ENCODE measurements at places on chromosomes 4 and X.

- DNase-seq: no peak
These were observed 25.1 kb downstream of the RASGEF1B start for GRCh38 chr4:81446634-81447033.

DNA sequence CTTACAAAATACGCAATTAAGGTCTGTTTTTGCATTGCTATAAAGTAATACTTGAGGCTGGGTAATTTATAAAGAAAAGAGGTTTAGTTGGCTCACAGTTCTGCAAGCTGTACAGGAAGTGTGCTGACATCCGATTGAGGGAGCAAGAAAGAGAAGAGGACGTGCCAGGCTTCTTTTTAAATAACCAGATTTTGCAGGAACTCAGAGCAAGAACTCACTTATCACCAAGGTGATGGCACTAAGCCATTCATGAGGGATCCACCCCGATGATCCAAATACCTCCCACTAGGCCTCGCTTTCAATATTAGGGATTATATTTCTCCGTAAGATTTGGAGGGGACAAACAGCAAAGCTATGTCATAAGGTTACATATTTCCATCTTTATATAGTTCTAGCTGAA, 456.7 kb downstream of the GLUD2 start:
- no peak for DNase-seq

DNA sequence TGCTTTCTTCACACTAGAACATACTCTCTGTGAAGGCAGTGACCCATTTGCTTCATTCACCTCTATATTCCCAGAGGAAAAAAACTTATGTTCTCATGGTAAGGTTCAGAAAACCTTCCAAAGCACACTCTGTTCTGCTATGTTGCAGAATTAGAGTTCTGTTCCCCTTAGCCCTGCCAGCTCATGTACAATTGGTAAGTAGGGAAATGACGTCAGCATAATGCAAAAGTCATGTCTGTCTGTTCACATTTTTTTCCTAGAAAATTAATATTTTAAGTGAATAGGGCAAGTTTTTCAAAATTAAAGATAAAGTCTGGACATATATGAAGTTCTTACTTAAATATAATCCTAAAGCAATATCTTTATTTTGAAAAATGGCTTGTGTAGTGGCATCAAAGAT, 443.6 kb downstream of the GALNTL6 start:
- DNase-seq: no peak

- no peak for DNase-seq
These were observed 160.1 kb downstream of the RBMX2 start for GRCh38 chrX:130561930-130562329.

GRCh38 chrX:21384178-21384577, 10.0 kb downstream of the CNKSR2 start:
- DNase-seq: no peak

GRCh38 chrX:53050841-53051240, 2.3 kb downstream of the GPR173 start:
- no peak for DNase-seq

GRCh38 chr4:112509243-112510141, 6.5 kb downstream of the NEUROG2 start:
- no peak for DNase-seq

- DNase-seq: no peak
These were observed 483.5 kb downstream of the ARAP2 start for GRCh38 chr4:35760807-35761206.

- DNase-seq: no peak
These were observed 51.3 kb downstream of the SPOCK3 start for GRCh38 chr4:167183036-167183435.

- DNase-seq: no peak
These were observed 157.1 kb downstream of the CDS1 start for GRCh38 chr4:84740057-84740456.

- no peak for DNase-seq
These were observed 7.3 kb downstream of the VEGFD start for GRCh38 chrX:15376956-15377355.

DNA sequence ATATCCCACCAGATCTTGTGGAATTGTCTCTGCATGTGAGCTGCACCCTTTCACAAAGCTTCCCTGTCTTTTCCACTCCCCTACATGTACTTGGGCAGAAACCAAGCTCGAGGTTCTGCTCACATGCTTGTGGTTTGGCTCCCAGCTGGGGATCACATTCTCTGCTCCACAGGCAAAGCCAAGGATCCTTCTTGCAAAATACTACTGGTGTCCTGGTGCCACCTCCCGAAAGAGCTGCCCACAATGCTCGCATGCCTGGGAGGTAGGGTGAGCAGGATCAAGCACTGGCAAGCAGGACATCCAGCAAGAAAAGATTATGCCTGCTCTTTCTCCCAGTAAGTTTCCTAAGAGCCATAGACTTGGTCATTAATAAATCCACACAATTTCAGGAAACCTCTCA, 45.1 kb upstream of the PPARGC1A start:
- DNase-seq: no peak

GRCh38 chr4:121800638-121800960, 524 bp upstream of the EXOSC9 start:
- DNase-seq: no peak

DNA sequence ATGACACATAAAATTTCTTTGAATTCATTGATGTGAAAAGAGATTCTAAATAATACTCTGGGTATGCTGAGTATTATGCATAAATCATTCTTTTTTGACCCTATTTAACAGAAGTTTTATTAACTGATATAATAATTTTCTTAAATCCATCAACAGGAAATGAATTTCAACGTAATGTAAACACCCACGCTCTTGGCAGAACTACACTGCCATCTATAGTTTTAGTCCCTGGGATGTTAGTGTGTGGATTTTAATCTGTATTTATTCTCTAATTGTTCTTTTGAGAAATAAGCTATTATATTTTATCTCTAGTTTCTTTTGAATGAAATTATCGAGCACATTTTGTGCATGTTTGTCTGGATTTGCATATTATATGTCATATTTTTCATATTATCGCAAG, 666.8 kb upstream of the NDST4 start:
- no peak for DNase-seq

DNA sequence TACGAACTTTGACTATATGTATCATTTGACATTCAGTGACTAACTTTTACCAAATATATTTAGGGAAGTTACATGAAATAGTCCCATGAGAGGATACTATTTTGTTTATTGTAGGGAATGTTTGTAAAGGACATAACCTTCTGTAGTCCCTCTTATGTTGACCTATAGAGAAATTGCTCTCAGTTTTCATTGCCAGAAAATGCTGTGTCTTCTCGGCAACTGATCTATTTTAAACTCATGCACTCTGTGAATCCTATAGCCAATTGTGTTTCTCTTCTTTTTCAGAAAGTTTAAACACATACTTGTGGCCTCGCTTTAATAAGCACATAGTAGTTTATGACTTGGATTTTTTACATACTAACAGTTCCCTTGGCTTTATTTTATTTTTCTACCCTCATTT, 38.2 kb downstream of the DMP1 start:
- DNase-seq: no peak

- DNase-seq: no peak
These were observed 177.2 kb downstream of the TSPAN5 start for GRCh38 chr4:98481167-98481566.

- DNase-seq: no peak
These were observed 26.0 kb upstream of the NUP54 start for GRCh38 chr4:76174216-76174615.

- DNase-seq: no peak
These were observed 384.9 kb upstream of the SLC7A11 start for GRCh38 chr4:138627096-138627495.

GRCh38 chr4:147909225-147909624, 177.3 kb downstream of the ARHGAP10 start:
- DNase-seq: no peak

GRCh38 chr4:80183250-80184052, 13.9 kb upstream of the PRDM8 start:
- no peak for DNase-seq

GRCh38 chrX:49915361-49916222, 6.8 kb upstream of the CLCN5 start:
- peak; percentile 40 for DNase-seq

GRCh38 chr4:7988437-7988836, 48.8 kb upstream of the AFAP1 start:
- no peak for DNase-seq

GRCh38 chrX:44747317-44747716, 96.5 kb upstream of the DUSP21 start:
- no peak for DNase-seq

GRCh38 chr4:128169245-128169644, 108.1 kb downstream of the LARP1B start:
- DNase-seq: no peak

- DNase-seq: no peak
These were observed 30.2 kb downstream of the TENM3 start for GRCh38 chr4:182273191-182273935.

GRCh38 chrX:39536211-39536610, 561.5 kb downstream of the BCOR start:
- no peak for DNase-seq

DNA sequence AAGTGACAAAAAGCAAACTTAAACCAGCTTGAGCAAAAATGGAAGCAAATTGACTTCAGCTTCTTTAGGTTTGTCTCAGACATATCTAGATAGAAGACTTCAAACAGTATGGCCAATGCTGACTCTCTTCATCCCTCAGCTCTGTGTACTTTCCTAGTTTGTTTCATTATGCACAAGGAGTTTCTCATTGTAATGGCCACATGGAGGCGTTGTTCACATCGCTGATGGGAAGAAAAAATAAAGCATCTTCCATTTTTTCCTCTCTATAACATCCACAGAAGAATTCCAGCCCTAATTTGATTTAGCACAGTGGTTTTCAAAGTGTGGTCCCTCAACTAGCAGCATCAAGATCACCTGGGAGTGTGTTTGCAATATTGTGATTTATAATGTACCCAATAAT, 397.5 kb upstream of the PRKX start:
- DNase-seq: no peak

- no peak for DNase-seq
These were observed 49.5 kb upstream of the MAGEA8 start for GRCh38 chrX:149831473-149831872.

- DNase-seq: no peak
These were observed 62.0 kb downstream of the HTRA3 start for GRCh38 chr4:8331575-8331955.

- no peak for DNase-seq
These were observed 70.7 kb downstream of the ANKRD50 start for GRCh38 chr4:124641715-124642381.

GRCh38 chr4:155403886-155404285, 27.1 kb upstream of the MAP9 start:
- no peak for DNase-seq

DNA sequence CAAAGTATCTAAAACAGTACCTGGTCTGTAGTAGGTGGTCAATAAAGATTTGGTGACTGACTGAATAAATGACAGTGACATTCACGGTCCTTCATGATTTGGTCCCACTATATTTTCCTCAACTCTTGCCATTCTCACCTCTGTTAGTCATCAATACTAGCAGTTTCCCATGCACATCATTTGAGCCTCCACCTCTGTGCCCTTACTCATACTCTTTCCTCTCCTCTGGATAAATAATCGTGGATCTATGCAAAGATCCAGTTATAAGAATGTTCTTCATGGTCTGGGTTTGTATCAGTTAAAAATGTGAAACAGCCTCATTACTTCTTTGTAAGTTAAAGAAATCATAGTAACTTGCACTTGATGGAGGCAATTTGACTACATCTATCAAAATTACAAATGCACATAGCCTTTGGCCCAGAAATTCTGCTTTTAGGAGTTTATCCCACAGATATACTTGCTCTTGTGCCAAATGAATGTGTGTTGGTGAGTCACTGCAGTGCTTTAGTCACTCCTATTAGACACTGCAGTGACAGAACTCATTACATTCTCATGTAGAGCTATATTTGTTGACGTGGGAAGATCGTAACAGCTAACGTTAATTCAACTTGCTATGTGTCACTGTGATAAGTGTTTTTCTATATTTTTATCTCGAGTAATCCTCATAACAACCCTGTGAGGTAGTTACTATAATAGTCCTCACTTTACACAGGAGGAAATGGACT, 121.9 kb upstream of the SMIM10 start:
- DNase-seq: no peak

DNA sequence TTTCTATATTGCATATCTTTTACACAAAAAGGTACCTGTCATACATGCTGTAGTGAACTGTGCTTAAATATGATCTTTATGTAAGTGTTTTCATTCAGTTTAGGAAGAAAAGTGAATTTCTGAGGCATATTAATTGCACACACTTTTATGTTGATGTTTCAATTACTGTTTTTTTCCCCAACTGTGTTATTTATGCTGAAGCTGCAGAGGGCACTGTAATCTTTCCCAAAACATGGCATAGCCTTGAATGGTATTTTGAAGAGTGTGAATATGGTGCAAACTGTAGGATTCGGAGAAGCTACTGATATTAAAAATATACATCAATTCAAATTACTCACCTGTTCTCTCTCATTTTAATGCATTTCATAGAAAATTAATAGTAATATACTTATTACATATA, 6.0 kb upstream of the CENPE start:
- DNase-seq: no peak

GRCh38 chrX:9349572-9350494, 115.0 kb upstream of the TBL1X start:
- no peak for DNase-seq

DNA sequence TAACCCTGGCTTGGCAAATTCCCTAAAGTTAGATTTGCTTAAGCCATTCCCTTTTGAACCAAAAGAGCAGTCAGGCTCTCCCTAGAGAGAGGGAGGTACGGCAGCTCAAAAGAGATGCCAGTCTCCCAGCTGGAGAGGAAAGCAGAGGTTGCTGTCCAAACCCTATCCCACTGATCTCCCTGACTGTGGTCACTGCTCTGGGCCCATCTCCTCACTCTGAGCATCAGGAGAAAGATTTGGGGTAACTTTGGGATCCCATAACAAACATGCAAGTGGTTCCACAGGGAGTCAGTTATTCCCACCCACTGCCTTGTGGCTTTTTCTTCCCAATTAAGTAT, 17.1 kb downstream of the ACSL1 start:
- no peak for DNase-seq

DNA sequence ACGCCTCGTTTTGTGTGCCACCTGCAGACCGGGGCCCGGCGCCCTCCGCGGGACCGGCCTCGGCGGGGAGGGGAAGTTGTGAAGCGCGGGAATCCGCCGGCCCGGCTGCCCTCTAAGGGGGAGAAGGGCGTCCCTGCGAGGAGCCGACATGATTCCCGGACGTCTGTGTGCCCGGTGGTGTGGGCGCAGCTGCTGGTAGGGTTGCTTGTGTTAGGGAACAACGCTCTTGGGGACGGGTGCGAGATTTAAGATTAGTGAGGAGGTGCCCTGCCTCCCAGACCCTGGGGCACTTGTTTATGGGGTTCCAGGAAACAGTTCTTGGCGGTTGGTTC, 627 bp downstream of the CDKN2AIP start:
- DNase-seq: no peak

DNA sequence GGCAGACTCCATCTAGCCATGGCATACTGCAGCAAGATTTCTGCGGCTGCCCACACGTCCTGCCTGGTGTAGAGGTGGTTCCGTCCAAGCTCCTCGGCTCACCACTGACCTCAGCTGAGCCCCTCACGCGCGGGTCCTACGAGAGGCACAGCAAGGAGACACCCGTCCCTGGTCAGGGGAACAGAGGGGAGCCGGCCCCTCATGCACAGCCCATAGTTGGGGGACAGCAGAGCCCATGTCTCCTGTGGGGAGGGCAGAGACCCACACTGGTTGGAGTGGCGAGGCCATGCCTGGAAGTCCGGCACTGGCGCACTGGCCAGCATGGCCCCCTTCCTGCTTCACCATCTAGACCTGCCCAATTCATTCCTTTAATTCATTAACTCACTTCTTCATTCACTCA, 80.8 kb downstream of the HTRA3 start:
- DNase-seq: no peak

Data from activated gamma-delta T cell treated with anti-CD3 and anti-CD28 coated beads, Interleukin-2, amount 50 U/mL, for 16 hours (primary cell).